ENCODE measurements at places on chromosomes 2 and 18. TPM values are rescaled to one million over a fixed set of nuclear protein-coding genes. Genes with fewer than 3 reads are reported as not detected.

- no peak for DNase-seq
These were observed 48.6 kb upstream of the FHL2 start for GRCh38 chr2:105447476-105447875.

- DNase-seq = no peak
These were observed 636.8 kb downstream of the ADCYAP1 start for GRCh38 chr18:1541478-1541877.

GRCh38 chr18:9280849-9281248, 53.7 kb upstream of the TWSG1 start:
- no peak for DNase-seq

- peak; percentile 27 for DNase-seq
These were observed 98.5 kb downstream of the THSD7B start for GRCh38 chr2:136863874-136864273.

DNA sequence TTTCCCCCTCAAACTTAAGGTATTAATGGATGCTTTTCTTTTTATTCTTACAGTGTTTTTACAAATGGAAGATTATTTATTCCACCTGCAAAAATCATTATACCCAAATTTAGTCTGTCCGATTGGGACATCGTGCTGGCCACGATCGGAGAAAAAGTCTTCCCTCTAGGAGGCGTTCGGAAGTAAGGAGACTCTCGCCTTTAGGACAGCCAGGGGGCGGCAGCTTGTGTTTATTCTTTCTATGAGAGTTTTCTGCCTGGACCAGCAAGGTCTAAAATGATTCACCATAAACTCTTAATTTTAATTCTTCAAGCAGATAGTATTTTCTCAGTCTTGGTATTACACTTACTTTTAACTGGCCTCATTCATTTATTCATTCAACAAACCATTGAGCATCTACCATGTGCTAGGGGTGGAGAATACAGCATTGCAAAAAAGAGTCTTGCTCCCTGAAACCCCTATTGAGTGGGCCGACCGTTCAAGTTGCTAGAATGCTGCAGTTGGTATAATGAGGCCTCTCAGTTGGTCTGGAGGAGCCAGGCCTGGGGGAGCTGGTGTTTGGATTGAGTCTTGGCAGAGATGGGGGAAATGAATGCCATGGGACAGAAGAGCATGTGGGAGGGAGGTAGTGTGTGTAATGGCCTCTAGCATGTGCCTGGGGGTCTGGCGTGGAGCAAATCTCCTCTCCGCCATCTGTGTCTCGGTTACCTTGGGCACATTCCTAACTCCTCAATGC, 38.7 kb downstream of the DCDC2C start:
- DNase-seq = no peak

- no peak for DNase-seq
These were observed 520.5 kb downstream of the KCNJ3 start for GRCh38 chr2:155218945-155219344.

DNA sequence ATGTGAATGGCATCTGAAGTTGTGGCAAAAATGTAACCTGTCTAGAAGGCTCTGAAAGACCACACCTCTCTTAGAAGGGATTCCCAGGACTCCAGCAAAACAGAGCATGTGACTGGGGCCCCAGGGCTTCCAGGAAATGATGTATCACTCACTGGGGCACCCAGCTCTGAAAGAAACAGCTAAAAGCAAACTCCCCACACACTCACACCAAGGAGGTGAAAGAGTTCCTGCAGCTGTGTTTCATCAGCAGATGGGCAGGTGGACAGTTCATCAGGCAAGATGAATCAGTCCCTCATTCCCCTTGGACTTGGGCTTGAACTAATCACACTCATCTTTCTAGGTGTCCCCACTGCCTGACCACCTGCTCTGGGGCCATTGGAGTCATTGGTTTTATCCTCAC, 76.2 kb downstream of the CCBE1 start:
- DNase-seq = no peak

GRCh38 chr2:19664646-19665045, 237.1 kb downstream of the TTC32 start:
- DNase-seq = no peak

GRCh38 chr2:160200921-160201320, 849 bp upstream of the ITGB6 start:
- no peak for DNase-seq

DNA sequence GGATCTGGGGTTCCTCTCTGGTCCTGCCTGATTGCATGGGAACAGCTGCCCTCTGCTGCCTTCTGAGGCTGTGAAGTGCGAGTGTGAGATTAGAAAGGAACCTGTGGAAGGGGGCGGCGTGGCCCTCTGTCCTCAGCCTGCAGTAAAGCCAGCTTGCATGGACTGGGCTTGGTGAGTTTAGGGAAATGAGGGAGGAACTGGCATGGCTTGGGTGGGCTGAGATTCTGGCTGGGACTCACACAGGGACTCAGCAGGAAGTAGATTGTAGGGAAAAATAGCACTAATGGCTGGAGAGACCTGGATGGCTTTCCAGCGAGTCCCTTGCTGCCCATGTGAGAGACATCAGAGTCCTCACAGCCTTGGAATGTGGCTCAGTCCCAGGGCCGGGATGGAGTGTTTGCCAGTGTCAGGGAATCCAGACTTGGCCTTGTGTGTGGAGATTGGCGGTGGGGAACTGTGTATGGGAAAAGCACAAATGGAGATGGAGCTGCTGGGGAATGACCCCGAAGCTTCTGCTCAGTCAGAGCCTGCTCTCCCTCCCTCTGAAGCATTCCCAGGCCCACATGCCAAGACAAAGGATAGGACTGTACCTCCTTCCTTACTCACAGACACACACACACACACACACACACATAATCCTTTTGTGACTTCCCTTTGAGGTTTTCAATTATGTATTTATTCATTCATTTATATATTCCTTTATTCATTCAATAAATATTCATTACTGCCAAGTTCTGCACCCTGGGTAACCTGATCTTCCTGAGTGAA, 115.4 kb downstream of the ACAA2 start:
- DNase-seq = no peak

DNA sequence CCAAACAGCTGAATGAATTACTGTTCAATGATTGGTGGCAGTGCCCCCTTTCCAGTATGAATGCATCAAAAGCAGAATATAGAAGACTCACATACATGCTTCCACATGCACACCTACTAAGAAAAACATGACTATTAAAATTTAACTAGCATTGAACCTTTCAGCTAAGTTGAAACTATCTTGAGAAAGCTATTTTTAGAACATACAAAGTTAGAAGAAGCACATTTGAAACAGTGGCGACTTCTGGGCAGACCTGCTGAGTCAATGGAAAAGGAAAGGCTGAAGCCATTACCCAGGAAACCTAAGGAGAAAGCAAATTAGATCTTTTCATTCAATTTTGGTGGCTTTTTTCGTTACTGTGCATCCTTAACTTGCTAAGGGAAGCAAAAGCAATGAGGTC, 55.9 kb downstream of the PLA2R1 start:
- peak; percentile 18 for DNase-seq

GRCh38 chr2:23487735-23488492, 102.9 kb downstream of the KLHL29 start:
- DNase-seq = no peak

DNA sequence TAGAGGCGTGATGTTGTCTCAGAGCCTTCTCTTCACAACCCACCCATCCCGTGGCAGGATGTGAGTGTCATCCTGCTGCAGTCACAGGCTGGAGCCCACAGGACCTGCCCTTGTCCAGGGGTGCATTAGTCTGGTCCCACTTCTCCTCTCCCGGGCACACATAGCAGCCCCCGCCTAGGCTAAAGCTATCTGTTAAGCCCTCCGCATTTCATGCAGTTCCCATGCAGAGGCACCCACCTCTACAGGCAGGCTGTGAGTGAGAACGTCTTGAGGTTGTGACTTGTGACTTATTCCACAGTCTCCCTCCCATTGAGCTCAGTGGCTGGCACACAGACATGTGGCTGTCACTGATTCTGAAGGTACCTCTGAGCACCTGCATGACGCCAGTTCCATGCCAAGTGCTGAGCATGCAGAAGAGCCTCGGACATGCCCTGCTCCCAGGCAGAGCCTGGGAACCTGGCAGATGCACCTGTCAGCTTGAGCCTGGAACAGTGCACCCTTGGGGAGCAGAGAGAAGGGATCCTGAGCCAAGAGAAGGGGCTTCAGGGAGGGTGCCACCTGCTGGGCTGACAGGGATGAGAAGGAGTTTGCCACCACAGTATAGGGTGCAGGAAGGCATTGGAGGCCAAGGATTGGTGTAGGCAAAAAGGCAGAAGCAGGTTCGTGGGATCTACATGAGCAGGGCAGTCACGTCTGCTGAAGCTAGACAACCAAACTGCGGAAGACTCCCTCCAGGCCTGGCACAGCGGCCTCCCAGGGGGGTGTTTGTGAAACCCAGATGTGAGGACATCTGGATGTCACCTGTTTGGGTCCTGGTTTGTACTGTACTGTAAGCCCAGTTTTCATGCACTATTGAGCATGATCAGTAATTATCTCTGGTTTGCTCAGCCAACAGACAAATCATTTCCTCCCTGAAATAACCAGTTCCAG, 213.6 kb downstream of the GLI2 start:
- no peak for DNase-seq

DNA sequence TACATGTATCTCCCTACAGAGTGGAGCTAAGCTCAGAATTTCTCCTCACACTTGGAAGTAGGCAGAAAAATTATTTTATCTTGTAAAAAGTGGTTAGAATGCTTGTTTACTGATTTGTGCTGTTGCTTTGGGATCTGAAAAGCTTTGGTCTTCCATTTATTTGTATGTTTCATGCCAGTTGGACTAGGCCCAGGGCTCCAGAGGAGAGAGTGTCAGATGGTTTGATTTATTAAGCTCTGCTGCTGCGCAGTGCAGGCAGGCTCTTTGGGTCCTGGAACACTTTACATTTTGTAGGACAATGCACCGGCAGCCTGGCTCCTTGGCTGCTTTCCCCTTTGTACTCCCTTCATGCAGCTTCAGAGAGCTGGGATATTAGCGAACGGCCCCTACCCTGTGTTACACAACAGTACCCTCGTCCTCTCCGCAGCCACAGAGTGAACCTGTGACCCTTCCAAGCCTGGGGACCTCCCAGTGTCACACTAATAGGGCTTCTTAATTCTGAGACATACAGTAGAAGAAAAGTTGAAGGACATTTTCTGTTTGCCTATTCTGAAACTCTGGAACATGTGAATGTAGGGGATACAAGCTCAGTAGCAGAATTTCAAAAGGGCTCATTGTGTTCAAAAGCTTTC, 56.7 kb upstream of the EML6 start:
- no peak for DNase-seq

DNA sequence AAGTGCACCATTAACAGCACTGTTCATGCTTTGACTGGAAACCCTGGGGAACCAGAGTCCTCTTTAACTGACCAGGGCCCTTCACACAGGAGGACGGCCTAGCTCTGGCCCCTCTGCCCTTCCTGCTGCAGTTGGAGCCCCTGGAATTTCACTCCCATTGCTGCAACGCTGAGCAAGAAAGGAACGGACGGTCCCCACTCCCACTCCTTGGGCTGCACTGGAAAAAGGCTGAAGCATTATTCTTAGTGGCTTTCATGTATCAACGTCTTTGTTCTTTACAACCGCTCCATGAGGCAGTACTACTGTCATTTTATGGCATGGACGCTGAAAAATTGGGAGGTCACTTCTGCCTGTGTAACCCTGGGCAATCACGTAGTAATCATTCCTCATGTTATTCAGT, 9.9 kb downstream of the PDIA6 start:
- DNase-seq = no peak

DNA sequence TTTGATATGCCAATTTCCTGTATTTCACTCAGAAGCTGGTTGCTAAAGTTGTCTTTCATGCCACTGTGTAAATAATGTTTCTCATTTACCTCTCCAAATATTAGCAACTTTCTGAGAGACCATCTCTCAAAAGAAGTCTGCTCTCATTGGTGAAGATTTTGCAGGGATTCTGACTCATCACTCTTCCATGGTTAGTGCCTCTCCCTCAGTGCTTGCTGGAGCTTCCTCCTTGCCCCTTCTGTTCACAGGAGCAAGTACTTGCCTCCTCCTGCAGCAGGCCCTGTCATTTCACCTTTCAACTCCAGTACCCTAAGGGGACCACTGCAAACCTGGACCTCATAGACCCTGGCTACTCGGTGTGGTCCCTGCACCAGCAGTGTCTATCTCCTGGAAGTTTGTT, 168.8 kb downstream of the ZNF385B start:
- DNase-seq = no peak

DNA sequence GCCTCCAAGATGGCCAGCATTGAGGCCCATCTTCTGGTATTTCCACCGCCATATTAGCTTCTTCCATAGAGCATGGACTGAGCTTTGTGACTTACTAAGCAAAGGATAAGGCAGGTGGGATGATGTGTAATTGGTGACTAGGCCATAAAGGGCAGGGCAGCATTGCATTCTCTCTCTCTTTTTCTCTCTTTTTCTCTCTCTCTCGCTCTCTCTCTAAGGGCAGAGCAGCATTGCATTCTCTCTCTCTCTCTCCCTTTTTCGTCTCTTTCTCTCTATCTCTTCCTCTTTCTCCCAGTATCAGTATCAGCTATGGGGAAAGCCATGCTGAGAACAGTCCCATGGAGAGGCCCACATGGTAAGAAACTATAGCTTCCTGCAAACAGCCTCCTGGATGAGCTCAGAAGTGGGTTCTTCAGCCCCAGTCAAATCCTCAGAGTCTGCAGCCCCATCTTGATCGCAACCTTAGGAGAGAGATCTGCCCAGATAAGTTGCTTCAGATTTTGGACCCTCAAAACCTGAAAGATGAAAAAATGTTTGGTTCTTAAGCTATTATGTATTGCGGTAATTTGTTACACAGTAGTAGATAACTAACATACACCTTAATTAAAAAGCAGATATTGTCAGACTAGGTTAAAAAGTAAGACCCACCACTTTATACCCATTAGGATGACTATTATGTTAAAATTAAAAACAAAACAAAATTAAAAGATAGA, 39.1 kb upstream of the MYCN start:
- DNase-seq = no peak

- peak; percentile 51 for DNase-seq
These were observed 41.2 kb downstream of the RALBP1 start for GRCh38 chr18:9516437-9517064.

DNA sequence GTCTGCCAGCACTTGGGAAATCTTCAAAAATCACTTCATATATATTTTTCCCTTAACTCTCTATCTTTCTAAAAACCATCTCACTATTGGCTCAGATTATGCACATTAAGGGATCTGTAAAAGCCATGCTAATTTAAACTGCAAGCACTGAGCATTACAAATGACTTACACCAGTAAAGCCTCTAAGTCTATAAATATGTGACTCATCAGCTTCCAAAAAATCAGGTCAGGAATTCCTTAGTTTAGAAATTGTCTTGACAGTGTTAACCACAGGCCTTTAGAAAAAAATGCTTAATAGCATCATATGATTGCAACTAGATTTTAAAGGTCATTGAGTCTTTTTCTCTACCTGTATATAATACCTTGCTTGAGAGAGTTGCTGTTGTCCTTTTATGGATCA, 1113.6 kb upstream of the PIK3C3 start:
- no peak for DNase-seq

GRCh38 chr2:200274116-200275075, 32.1 kb upstream of the SPATS2L start:
- DNase-seq = no peak

GRCh38 chr2:72950558-72951255, 33.4 kb downstream of the EMX1 start:
- DNase-seq = no peak

SKOR2 gene
- polyA plus RNA-seq = not detected

RRM2 gene
- 3.6 TPM for polyA plus RNA-seq

SATB2 gene
- 1.3 TPM for polyA plus RNA-seq

SCN7A gene
- 1.9 TPM for polyA plus RNA-seq

TEX44 gene
- not detected for polyA plus RNA-seq

TANK gene
- polyA plus RNA-seq = 21.2 TPM

EDAR gene
- 0.17 TPM for polyA plus RNA-seq
